ENCODE measurements at places on chromosomes 2 and 18.

DNA sequence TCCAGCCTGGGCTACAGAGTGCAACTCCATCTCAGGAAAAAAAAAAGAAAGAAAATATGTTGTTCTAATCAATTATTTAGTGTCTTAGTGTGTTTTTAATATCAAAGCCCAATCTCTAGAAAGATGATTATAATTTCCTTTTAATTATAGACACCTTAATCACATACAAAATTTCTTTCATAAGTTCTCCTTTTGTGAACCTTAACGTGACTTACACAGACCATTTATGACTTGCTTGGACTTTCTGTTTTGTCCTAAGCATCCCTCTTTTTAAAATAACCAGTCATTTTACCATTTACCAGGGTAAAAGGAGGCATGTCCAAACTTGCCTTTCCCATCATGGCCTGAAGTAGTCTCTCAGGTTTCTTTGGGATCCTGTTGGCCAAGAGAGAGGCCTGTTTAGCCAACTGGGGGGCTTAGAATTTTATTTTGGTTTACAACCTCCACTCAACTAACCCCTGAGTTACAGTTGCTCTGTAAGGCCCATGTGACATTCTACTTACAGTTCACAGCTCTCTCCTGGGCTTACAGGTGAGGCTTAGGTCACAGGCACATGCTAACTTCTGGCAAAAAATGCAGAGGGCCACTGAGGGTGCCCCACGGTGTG, 23.9 kb upstream of the GPR155 start:
- no peak for DNase-seq

GRCh38 chr18:46615720-46616119, 41.3 kb downstream of the LOXHD1 start:
- DNase-seq, result no peak

DNA sequence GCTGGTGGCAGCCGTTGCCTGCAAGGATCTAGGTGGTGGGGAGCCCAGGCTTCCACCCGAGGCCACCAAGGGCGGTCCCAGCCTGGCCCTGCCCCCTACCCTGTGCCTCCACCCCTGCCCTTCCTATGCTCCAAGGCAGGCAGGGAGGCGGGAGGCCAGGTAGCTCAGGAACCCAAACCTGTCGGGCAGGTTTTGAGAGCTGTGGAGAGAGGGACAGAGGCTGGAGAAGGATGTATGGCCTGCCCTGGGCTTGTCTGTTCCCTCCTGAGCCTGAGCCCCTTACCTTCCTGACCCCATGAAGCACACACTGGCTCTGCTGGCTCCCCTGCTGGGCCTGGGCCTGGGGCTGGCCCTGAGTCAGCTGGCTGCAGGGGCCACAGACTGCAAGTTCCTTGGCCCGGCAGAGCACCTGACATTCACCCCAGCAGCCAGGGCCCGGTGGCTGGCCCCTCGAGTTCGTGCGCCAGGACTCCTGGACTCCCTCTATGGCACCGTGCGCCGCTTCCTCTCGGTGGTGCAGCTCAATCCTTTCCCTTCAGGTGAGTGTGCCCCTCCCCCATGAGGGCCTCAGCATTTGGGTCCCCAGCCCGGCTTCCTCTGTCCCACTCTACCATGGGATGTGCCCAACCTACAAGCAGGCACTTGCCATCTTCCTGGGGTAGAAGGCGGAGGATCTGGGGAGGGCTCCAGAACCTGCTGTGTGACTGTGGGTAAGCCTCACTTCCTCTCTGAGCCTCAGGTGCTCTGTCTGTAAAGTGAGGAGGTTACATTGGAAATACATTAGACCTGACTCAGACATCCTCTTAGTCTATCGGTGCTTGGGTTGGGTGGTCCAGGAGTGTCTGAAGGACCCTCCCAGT, at the start of gene PROM2:
Gene PROM2, plus strand, starts transcription at position 159 of the 860 bp plus-strand sequence. Its CDS starts 137 bp downstream, at position 296.
- no peak for DNase-seq

GRCh38 chr18:47749600-47749973, 180.9 kb downstream of the SMAD2 start:
- DNase-seq, result no peak

GRCh38 chr2:10269711-10270610, 32.7 kb upstream of the HPCAL1 start:
- no peak for DNase-seq

GRCh38 chr18:79856119-79857007, 58.6 kb downstream of the KCNG2 start:
- DNase-seq, result no peak

GRCh38 chr2:241064802-241065354, 37.2 kb downstream of the MTERF4 start:
- no peak for DNase-seq

- DNase-seq, result no peak
Measured at GRCh38 chr2:138086576-138086975, 122.3 kb downstream of the HNMT start.

DNA sequence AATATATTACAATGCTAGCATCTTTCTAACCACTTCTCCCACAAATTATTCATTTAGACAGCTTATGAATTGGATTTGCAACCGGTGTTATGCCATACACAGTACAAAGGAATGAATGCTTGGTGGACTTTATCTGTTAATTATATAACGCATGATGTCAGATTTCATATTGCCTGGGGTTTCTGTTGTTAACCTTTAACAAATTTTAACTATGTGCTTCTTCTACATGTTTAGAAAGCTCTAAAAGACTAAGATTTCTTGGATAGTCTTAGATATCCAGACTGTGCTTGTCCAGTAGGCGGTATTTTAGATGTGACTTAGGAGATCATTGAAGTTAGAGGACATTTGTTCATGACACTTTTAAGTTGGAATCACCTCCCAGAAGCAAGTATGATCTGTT, 976.3 kb downstream of the TMEM182 start:
- no peak for DNase-seq

DNA sequence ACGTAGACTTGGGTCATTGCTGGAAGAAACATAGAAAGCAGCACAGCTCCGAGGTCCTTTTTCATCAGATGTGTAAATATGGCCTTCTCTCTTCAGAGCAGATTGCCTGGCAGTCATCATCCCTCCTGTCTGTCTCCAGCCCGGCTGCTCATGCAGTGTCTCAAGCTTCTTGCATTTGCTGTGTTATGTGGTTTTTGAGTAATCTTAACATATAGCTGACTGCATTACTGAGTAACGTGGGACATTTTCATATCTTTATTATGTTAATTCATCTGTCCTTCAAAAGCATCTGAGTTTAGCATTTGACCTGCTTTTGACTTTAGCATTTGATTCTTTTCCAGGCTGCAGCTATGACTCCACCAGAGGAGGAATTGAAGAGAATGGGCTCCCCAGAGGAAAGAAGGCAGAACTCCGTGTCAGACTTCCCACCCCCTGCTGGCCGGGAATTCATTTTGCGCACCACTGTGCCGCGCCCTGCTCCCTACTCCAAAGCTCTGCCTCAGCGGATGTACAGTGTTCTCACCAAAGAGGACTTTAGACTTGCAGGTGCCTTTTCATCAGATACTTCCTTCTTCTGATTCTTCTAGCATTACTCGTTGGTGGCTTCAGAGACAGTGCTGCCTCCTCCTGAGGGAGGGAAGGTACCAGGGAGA, 116.2 kb downstream of the RAB3GAP1 start:
- no peak for DNase-seq

DNA sequence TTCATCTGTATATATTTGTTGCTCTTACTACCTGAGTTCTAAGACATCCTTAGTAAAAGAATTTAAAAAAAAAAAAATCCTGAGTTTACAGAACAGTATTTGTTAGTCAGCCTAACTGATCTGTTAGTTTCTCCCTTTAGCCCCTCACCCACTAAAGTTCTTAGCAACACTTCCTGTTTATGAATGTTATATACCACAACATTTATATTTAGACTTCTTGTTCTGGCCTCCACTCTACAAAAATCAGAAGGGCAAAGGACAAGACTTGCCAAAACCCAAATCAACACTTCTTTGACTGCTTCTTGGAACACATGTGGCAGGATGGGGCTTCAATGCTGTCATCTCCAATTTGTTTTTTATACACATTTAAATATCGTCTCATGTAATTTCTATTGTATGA, 71.1 kb downstream of the MGAT5 start:
- peak; percentile 64 for DNase-seq

DNA sequence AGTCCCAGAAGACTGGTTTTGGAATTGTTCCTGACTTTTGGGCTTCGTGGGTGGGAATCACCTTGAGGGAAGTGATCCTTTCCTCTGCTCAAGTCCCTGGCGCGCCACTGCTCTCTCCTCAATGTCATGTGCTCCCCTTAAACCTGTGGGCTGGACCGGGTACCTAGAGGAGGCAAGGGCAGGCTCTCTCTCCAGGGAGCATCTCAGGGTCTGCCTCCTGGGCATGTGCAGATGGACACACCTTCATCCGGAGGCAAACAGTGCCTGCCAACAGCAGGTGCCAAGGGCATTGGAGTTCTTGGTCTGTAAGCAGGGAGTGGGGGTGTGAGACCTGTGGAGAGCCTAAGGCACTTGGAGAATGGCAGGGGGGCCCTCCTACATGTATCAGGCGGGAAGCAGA, 142.6 kb downstream of the INHBB start:
- no peak for DNase-seq

GRCh38 chr18:415617-416612, 84.6 kb downstream of the COLEC12 start:
- no peak for DNase-seq

DNA sequence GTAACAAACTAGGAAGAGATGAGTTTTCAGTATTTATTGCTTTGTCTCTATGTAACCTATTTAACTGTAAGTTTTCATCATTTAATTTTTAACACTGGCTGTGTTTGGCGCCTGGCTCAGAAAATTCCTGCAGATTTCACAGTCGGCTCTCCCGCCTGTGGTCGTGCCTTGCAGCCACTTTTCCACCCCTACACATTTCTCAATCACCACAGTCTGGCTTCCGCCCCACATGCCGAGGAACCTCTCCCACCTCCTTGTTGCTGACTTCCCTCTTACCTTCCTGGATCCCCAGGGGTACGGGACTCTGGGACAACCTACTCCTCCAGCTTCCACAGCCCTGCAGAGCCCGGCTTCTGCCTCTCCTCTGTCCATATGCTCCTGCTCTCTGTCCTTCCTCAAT, 41.6 kb upstream of the MGAT4A start:
- no peak for DNase-seq

- DNase-seq, result no peak
Measured at GRCh38 chr2:226074391-226074790, 674.9 kb downstream of the NYAP2 start.

- DNase-seq, result peak; percentile 31
Measured at GRCh38 chr2:174493549-174494331, 6.9 kb upstream of the GPR155 start.

- DNase-seq, result no peak
Measured at GRCh38 chr2:76019128-76019527, 308.4 kb upstream of the GCFC2 start.

- DNase-seq, result no peak
Measured at GRCh38 chr2:36329746-36330472, 25.7 kb upstream of the CRIM1 start.

- DNase-seq, result no peak
Measured at GRCh38 chr2:118371515-118371914, 283.2 kb downstream of the INSIG2 start.

GRCh38 chr18:31586616-31587015, 5.1 kb upstream of the TTR start:
- DNase-seq, result no peak

GRCh38 chr18:28974504-28974903, 797.6 kb upstream of the CDH2 start:
- no peak for DNase-seq

DNA sequence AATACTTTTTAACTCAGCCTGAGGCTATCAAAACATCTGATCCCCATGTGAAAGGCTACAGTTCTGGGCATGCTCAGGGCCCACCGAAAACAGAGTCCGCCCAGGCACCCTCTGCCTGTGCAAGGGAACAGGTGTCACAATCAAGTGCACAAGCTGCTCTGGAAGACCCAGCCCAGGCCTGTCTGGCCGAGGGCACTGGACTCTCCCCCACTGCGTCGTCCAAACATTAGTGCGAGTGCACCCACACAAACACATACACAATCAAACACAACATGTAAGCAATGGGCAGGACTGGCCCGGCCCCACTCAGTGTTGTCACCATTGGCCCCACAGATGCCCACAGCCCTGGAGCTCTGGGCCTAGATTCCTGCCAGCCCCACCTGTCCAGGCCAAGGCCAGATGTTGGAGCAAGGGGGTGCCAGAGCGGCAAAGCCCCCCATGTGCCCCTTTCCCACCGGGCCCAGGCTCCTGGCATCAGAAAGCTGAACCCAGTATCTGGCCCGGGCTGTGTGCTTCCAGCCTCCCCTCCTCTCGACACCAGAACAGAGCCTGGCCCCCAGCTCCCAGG, 617 bp upstream of the ALPG start:
- DNase-seq, result no peak

- DNase-seq, result peak; percentile 72
Measured at GRCh38 chr18:5295231-5295920, at the start of gene ZBTB14. ZBTB14 (minus strand) TSS chr18:5295726; CDS start chr18:5293246, 2,480 bp downstream.

- no peak for DNase-seq
Measured at GRCh38 chr2:38218995-38219394, 143.0 kb upstream of the CYP1B1 start.

DNA sequence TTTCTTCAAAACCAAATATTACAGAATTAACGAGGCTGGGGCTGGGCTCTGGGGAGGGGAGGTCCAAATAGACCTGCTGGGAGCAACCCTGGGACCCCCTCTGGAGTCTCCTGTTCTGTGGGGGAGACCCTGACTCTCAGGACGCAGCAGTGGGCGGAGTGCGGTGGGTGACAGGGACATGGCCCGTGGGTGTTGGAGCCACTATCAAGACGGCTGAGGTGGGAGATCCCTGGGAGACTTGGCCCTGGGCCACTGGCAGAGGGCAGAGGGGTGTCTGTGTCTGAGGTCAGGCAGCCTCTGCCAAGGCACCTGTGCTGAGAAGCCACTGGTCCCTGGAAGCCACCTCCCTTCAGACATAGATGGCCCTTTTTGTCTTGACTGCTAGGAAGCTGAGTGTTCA, 79.5 kb upstream of the CTDP1 start:
- DNase-seq, result no peak

- DNase-seq, result no peak
Measured at GRCh38 chr2:42854207-42854818, 61.9 kb upstream of the HAAO start.

- DNase-seq, result no peak
Measured at GRCh38 chr18:49023938-49024803, 73.4 kb upstream of the SMAD7 start.

GRCh38 chr18:6576718-6577375, 152.7 kb upstream of the ARHGAP28 start:
- DNase-seq, result no peak

GRCh38 chr2:85850451-85850850, 38.3 kb downstream of the ST3GAL5 start:
- no peak for DNase-seq

GRCh38 chr2:80002568-80003157, 301.9 kb downstream of the LRRTM1 start:
- DNase-seq, result no peak

- no peak for DNase-seq
Measured at GRCh38 chr18:46418663-46419260, 238.3 kb downstream of the LOXHD1 start.

DNA sequence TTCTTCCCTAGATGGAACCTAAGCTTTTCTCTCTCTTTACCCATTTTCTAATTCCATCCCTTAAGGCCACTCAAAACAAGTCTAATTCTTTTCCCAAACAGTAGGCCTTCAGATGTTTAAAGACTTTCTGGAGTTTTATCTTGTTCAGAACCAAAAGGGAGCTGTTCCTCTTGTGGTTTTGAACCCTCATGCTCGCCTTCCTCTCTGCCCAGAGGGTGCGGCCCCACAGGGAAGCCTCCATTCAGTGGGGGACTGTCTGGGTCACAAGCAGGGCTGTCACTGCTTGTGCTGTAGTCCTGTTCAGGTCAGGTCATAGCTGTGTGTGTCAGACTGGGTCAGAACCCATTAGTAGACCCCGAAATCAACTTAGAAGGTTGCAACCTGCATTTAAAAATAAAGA, 56.5 kb downstream of the TET3 start:
- DNase-seq, result no peak
